Left renal pelvis (tissue), 4 donors: ENCODE measurements at places on chromosomes 5 and 9.

- DNase-seq = no peak
Observed at GRCh38 chr5:36877667-36878391, 1.3 kb downstream of the NIPBL start.

DNA sequence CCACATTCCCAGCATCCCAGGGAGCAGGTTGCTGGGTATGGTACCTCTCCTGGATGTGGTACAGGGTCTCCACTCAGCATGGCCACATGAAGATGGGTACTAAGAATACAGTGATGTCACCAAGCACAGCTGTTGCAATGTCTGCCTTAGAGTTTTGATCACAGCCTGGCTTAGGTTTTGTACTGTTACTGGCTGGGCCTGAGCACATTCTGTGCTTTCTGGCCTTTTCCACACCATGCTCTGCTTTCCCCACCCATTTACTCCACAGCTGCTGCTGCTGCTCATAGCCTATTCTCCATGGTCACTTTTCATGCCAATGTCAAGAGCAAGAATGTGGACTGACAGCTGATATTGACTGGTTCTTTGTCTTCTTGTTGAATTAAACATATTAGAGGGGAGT is 481.9 kb downstream of the ARHGEF28 start:
- no peak for DNase-seq

DNA sequence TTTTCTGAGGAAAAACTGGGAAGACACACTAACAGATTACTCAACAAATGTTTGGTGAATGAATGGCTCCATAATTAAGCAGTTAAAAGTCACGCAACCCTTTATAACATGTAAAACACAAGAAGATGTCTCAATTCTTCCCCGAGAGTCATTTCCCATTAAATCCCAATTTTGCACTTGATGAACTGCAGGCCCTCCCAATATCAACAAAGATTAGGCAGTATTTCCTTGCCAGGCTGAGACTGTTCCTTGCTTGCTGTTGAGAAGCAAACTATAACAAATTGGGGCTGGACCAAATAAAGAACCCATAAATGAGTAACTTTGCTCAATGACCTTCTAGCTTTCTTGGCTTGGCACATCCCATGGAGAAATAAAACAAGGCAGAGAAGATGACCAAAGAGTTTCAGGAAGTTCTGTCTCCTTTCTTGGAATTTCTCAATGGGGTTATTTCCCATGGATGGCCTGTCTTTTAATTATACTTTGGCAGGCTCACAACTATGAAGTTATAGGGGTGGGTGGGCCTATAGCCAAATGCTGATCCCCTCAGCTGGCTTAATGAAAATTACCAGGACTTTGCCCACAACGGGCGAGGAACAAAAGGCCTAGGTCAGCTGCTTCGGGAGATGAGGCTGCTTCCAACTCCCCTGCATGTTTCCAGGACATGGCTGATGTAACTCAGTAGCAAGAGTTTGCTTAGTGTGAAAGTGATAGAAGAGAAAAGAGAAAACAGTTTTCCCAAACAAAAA is 243.1 kb upstream of the RFX3 start:
- DNase-seq = no peak

- no peak for DNase-seq
Observed at GRCh38 chr5:135718151-135718550, 116.3 kb upstream of the SLC25A48 start.

DNA sequence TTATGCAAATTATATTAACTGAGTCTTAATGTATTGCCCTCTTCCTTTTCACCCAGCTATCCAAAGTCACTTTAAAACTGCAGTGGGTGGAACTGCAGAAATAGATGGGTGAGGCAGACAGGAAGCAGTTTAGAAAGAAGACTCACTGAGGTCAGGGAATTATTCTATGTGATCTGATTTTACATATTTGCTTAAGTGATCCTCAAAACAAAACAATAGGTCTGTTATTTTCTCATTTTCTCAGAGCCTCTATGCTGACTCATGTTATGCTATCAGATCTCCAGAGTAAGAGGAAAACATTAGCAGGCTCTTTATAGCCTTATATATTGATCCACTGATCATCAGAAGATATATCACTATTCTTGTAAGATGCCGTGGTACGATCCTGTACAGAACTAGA is 63.5 kb downstream of the MRPS27 start:
- no peak for DNase-seq

DNA sequence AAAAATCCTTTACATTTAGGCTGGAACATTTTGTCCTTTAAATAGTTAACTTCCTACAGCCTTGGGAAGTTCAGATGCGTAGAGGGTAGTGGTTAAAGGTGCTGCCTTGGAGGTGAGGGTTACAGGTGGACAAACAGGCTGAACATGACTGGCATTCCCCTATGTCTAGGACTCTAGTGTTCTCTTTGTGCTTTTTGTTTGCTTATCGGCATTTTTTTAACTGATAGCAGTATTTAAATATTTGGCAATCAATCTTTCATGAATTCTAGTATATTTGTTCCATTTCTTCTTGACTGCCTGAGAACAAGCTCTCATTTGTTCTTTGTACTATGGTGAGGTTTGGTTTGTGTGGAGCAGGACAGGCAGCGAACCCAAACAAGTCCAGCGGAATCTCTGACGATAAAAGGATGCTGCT is 307.6 kb downstream of the CTNND2 start:
- no peak for DNase-seq

GRCh38 chr5:132749506-132749905 is 2.3 kb downstream of the CCNI2 start:
- DNase-seq = no peak
